DND-41 (cell line): ENCODE measurements at places on chromosomes 1 and 21.

DNA sequence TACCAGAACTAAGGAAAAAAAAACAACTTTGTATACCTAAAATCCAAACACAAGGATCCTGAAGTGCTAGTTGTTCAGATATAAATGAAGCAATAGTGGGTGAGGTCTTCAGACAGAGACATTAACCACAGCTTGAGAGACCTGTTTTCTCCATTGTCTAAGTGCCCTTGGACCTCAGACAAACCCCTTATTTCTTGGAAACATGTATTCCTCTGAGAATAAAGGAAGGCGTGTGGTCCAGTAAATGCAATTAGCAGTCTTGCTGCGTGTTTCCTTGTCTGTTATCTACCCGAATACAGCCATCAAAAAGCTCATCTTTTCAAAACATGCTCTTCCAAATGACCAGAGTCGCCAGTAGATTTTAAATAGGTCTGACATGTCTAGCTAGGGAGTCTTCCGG is 291.1 kb upstream of the NFIA start:
- no peak for DNase-seq

DNA sequence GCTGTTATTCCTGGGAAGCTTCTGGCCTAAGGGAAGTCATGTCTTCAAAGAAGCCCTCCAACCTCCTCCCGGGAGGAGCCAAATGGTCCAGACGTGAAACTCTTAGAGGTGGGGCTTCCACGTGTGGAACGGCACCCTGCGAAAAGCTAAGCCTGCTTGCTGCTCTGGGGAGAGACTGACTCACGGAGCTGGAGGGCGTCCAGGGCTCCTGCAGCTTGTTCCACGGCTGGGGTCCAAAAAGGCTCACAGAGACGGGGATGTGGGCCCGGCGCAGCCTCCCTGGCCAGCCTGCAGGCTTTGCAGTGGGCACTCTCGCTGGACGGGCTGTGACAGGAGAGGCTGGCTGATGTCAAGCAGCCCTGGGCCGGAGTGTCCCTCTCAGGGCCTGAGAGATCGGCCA is 105.1 kb downstream of the COLGALT2 start:
- DNase-seq = no peak

DNA sequence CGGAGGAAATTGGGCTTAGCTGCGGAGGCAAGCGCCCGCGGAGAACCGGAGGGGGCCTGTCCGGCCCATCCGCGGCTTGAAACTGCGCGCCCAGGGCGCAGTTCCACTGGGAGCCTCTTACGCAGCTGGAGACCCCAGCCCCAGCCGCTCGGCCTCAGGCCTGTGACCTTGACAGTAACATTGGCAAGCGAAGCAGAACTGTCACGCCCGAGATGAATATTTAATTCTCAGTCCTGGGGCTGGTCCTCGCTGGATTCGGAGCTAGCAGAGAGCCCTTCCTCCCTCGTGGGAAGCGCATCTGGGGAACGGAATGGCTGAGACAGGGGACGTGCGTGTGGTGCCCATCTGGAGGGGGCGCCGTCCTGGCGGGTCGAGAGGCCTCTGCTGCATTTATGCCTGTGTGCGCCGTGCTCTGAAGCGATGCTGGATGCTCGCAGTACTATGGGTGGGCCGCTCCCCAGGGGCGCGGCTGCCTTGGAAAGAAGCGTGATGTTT is 928 bp downstream of the SLC6A17 start:
- DNase-seq = no peak

- DNase-seq = no peak
Observed at GRCh38 chr21:45296638-45297037, 8.9 kb upstream of the POFUT2 start.

GRCh38 chr1:114048232-114048631 is 69.0 kb downstream of the OLFML3 start:
- DNase-seq = no peak

DNA sequence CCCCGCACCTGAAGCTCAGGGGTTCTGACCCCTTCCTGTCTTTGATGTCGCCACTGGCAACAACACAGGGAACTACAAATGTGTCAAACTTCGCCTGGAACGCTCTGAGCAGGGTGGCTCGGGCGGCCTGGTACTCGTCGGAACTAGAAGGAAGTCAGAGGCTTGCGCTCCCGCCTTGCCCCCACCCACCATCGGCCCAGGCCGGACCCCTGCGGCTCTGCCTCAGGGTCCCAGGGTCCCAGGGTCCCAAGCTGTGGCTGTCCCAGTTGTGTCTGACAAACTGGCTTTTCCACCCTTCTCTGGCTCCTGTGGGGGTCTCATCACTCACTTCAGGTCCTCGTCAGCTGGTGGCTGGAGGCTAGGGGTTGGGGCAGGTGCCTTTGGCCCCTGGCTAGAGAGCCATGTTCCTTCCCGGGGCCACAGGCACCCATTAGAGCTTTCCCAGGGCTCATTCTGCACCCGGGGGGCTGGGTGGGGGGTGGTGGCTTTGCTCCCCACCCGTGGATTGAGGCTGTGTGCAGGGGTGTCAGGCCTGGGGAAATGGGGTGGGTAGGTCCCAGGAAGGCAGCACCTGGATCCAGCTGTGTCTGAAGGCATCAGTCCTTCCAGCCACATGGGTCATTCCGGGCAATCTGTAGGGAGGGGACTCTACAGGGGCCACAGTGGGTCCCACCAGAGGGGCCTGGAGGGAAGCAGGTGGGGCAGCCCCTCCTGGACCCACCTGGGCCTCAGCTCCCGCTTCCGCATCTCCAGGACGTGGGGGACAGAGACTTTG is 8.0 kb upstream of the TMEM52 start:
- DNase-seq = no peak

- DNase-seq = no peak
Observed at GRCh38 chr1:183346276-183346732, 71.9 kb downstream of the NMNAT2 start.

DNA sequence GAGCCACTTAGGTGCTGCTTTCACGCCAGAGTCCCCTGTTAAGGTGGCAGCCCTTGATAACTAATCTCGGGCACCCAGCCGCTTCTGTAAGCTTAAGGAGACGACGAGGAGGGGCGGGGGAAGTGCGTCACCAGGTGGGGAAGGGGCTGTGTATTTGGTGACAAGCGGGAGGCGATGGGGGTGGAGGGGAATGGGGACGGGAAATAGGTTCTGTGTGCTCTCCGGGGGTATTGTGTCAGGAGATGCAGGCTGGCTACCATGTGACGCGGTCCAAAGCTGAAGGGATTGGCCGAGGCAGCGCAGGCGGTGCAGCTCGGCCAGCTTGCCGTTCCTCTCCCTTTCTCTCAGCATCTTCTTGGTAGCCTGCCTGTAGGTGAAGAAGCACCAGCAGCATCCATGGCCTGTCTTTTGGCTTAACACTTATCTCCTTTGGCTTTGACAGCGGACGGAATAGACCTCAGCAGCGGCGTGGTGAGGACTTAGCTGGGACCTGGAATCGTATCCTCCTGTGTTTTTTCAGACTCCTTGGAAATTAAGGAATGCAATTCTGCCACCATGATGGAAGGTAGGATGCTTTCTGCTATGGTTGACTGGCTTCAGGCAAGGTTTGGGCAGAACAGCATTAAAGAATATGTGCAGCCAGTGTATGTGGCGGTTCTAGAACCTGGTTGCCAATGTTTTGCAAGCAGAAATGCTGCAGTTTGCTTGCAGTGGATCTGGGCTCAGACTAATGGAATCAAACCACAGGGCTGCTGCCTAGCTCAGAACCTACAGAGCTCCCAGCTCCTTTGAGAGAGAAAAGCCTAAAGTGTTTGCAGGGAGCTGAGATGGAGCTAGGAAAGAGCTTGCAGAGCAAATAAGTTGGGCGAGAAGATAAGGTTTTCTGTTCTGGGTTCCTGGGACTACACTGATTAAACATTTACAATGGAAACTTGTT is at the start of gene SGIP1:
Gene SGIP1, plus strand, starts transcription at position 350 of the 937 bp plus-strand sequence. Its CDS starts 206 bp downstream, at position 556.
- no peak for DNase-seq

GRCh38 chr1:235907897-235908240 is 41.2 kb upstream of the LYST start:
- no peak for DNase-seq

- no peak for DNase-seq
Observed at GRCh38 chr1:45002650-45003645, 8.2 kb downstream of the HECTD3 start.

DNA sequence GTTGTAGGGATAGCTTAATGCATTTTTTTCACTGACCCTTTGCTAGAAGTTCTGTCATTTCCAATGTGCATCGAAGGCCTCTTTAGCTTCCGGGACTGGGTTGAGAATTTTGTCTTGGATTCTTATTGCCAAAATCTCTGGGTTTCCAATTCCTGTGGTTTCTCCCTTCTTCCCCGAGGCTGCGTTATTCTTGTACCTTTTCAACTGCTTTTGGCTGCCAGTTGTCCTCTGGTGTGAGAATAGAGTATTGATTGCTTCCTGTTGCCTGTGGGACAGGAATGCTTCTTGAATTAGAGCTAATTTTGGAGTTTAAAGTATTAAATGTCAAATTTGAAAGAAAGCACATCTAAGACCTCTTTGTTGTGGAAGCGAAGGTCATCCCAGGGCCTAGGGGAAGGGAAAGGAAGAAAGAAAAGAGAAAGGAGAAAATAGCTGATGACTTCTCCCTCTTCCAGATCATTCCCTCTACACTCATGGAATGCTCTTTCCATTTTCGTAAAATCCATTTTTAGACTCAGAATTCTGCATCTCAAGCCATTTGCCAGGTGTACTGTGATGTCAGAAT is 21.1 kb downstream of the HUNK start:
- no peak for DNase-seq

DNA sequence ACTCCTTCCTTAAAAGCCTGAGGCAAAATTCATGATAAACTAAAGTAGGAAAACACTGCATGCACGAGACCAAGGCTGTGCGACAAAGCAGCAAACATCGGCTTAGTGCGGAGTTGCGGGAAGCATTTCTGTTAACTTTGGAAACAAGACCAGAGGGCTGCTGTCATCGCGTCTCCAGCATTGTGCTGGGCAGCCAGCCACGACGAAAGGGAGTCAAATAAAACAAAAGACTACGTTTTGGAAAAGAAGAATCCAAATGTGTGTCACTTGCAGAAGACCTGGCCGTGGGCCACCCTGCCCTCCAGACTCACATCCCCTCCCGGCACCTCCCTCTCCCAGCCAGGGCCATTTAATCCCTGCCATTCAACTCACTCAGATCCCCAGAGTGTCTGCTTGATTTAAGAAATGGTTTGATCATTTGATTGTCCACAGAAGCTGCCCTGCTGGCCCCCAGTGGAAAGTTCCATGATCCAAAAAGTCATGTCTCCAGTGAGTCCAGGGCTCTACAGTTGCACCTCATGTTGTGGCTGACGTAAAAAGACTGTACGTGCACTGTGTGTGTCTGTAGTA is 2.4 kb upstream of the KRTAP10-11 start:
- DNase-seq = no peak

DNA sequence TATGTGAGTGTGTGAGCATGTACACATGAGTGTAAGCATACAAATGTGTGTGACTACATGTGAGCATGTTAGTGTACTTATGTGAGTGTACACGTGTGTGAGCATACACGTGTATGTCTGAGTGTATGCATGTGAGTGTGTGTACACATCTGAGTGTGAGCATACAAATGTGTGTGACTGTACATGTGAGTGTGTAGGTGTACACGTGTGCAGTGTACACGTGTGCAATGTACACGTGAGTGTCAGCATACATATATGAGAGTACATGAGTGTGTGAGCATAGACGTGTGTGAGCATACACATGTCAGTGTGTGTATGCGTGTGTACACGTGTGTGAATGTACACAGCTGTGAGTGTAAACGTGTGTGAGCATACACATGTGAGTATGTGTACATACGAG is 170.6 kb downstream of the HUNK start:
- no peak for DNase-seq

DNA sequence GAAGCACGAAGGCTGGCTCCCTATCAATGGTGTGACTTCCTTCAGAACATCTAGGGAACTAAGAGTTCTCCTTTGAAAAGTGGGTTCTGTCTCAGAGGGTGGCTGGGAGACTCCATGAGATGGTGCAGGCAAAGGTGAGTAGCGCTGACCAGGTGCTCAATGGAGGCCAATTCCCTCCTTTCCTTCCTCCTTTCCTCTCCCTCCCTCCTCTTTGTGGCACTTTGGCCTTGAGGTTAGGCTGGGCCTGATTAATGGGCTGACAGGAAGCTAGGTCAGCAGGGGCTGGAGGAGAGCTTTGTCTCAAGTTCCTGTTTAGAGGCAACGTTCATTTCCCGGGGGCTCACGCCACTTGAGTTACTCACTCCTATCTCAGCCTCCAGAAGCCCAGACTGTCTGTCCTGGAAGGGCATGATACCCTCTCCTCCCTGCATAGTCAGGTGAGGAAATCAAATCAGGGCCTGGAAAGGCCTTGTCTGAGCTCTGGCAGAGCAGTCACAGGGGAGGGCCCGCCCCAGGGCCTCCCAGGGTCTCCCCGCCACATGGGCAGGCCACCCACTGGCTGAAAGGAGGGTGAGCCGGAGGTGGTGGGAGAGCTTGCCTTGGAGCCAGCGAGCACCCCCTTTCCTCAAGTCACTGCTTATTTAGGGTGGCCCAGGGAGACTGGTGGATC is 58.4 kb upstream of the SSBP3 start:
- DNase-seq = no peak

DNA sequence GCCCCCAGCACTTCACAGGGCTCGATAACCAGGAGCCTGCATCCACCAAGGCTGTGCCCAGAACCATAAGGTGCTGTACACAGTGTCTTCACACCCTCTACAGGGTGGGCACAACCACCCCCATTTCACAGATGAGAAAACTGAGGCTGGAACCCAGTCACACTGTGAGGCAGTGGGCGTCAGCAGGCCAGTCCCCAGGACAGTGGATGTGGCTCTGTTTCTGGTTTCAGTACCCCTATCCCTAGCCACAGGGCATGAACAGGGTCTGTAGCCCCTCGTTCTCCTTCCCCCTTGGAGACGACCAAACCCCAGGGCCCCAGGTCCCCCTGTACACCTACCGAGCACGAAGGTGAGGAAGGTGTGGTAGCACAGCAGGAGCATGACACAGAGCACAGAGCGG is 27.6 kb downstream of the TTC39A start:
- DNase-seq = no peak
